Right hindlimb (tissue), 1 donor: ENCODE measurements at places on chromosomes 11 and 22.

GRCh38 chr22:26894766-26895485, 237.5 kb downstream of the MIAT start:
- DNase-seq: no peak

- no peak for DNase-seq
These were observed 70.4 kb downstream of the GGTLC2 start for GRCh38 chr22:22714600-22715335.

GRCh38 chr11:44319170-44319551, 9.2 kb upstream of the ALX4 start:
- no peak for DNase-seq

- DNase-seq: no peak
These were observed 1786.5 kb upstream of the RAG2 start for GRCh38 chr11:38384568-38384967.

DNA sequence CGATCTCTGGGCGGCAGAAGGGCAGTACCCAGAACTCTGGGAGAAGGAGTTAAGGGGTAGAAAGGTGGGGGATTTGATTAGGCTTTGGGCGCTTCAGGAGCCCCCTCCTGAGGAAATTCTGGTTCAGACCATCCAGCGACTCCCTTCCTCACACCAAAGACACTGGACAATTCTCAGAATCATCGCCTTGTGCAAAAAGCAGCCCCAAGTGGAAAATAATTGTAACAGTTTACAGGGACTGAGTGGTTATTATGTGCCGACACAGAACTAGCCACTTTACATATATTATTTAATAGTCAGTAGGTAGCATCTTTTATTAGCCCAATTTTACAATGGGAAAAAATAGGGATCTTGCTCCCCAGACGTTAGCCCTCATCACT, 662 bp upstream of the TRIM3 start:
- DNase-seq: no peak

DNA sequence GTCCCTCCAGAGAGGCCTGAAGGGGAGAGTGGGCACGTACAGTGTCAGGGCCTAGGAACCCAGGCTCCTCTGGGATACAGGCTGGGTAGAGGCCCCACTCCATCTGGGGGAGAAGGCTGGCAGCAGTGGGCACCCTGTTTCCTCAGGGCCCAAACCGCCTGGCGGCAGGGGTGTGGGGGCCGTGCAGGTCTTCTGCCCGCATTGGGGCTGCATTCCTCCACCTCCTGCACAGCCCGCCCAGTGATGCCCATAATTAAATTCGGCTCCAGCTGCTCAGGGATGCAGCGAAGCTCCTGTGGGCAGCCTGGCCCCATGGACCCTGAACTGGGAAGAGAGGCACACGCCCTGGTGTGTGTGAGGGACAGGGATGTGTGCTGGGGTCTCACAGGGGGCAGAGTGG, 35.4 kb downstream of the KCNQ1OT1 start:
- DNase-seq: no peak

DNA sequence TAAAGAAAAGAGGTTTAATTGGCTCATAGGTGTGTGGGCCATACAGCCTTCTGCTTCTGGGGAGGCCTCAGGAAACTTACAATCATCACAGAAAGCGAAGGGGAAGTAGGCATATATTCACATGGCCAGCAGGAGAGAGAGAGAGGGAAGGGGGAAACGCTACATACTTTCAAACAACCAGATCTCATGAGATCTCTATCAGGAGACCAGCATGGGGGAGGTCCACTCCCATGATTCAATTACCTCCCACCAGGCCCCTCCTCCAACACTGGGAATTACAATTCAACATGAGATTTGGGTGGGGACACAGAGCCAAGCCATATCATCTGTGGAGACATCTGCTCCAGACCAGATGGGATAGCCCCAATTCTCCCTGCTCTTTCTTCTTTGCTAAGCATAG, 866.0 kb downstream of the BRD1 start:
- no peak for DNase-seq

DNA sequence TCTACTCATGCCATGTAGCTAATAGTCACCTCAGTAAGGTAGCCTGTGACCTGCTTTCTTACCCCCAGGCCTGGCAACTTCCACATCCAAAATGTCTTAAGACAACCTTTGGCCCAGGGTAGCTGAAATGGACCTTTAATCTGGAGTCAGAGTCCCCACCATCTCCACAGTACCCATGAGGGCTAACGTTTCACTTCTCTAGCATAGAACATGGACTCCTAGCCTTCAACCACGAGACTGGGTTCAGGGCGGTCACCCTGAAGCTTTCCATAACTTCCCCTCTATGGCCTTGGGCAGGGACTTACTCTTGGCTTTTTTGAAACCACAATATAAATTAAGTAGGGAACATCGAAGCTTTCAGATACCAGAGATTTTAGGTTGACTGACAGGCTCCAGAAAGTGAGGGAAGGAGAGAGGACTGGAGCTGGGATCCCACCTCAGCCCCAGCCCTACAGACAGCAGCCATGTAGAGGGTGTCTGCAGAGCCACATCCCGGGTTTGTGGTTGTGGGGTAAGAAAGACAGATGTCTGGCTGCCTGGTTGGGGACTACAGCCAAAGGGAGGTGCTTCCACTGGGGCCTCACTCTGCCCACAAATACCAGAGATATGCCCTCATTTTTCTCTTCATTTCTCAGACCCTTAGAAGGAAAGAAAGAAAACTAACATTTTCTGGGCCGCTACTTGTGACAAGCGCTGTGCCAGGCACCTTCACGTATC, 2.6 kb downstream of the TBC1D10A start:
- no peak for DNase-seq

DNA sequence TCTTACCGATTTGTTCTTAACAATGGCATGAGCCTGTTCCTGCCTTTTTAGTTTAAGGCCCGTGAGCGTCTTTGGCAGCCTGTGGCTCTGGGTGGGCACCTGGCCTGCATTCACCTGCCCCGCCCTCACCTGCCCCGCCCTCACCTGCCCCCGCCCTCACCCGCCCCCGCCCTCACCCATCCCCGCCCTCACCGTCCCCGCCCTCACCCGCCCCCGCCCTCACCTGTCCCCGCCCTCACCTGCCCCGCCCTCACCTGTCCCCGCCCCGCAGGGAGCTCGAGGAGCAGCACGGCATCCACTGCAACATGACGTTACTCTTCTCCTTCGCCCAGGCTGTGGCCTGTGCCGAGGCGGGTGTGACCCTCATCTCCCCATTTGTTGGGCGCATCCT, 14.2 kb downstream of the GATD1 start:
- no peak for DNase-seq

DNA sequence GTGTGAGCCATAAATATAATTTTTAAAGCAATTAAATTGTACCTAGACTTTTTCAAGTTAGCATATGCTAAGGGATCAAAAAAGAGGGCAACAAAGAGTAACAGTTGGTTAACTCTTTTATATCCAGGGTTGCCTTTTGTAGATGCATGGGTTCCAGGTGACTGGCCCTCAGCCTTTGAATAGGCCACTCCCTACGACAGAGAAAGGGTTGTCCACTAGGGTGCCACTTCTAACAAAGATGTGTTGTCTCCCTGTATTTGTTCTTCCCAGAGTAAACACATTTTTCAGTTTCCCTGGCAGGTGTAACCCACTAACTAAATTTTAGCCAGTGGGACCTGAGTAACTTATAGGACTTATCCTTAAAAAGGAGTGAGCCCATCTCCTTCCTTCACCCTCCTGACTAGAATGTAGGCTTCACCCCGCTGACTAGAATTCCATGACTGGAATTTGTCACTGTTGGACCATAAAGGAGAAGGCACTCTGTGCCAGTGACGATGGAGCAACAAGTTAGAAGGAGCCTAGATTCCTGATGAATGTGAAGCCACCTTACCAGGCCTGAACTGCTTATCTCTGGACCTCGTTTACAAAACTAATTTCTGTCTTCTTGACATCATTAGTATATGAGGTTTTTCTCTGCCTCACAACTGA, 16.6 kb downstream of the TUG1 start:
- no peak for DNase-seq

DNA sequence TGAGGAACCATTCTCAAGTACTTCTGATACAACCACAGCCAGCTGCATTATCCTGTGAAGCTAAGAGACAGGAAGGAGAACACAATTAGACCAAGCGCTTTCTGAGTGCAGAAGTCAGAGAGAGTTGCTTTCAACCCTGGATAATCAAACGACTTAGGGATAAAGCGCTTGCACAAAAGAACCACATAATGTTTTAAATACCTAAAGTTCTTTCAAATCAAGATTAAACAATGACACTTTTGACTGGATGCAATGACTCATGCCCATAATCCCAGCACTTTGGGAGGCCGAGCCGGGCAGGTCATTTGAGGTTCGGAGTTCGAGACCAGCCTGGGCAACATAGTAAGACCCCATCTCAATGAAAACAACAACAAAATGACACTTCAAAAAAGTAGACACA, 145.1 kb downstream of the SWAP70 start:
- DNase-seq: no peak

DNA sequence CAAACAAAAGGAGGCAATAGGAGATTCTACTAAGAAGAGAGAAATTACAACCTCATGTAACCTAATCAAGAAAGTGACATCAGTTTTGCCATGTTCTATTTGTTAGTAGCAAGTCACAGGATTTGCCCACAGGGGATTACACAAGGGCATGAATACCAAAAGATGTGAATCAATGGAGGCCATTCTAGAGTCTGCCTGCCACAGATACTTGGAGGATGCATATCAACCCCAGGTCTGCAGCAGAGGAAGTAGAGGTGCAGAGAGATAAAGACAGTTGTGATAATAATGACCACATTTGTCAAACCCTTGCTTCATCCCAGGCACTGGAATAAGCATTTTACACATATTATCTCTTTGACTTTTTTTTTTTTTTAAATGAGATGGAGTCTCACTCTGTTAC, 2.4 kb upstream of the ASCC2 start:
- DNase-seq: no peak

DNA sequence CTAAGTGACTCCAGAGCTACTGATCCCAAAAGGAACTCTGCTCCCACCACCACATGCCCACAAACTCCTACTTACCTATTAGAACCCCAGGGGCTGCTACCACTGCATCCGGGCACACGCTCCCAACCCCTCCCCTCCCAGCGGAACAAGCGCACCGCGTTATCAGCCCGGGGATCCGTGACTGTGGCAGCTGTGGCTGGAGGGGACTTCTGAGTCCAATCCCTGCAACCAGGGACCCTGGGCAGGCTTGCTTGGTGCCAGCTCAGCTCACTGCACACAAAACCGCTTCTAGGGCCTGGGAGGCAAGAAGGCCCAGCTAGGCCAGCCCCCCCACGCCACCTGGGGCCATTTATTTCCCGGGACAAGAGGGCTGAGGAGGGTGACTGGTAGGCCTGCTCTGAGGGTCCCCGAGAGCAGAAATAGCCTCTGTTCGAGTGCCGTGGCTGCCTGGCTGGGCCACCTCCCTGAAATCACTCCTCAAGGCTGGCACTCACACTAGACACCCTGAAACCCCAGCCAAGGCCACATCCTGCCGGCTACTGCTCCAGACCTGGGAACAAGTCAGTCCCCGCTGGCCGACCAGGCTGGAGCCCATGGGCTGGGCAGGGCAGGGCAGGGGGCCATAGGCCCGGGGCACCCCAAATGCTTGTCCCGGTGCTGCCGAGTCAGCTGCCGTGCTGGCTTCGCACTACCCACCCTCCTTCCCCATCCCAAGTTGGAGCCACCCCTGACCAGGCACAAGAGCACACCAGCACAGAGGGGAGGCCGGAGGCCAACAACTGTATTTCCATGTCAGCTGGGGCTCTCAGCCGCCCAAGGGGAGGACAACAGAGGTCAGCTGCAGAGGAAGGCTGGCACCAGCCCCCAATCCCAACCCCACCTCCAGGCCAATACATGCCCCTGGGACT, 1.9 kb upstream of the IFITM10 start:
- peak; percentile 15 for DNase-seq

DNA sequence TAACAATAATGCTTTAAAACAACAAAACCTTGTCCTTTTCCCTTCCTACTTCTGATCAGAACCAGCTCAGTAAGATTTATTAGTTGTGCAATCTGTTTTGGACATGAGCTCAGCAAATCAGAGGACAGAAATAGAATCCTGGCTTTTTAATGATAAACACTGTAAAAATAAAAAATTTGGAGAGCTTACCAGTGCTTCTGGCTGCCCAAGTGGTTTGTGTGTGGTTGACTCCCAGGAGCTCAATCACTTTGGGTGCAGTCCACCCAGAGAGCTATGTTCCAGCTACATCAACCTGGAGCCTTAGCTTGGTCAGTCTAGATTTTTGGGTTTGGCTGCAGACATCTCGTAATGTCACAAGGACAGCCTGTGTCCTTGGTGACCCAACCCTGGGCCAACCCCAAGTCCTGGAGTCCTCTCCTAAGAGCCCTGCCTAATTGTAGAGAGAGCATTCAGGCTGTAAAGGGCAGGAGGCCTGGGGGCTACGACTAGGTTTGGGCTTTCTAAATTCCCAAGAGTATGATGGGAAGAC, 28.5 kb downstream of the CD44 start:
- DNase-seq: no peak

DNA sequence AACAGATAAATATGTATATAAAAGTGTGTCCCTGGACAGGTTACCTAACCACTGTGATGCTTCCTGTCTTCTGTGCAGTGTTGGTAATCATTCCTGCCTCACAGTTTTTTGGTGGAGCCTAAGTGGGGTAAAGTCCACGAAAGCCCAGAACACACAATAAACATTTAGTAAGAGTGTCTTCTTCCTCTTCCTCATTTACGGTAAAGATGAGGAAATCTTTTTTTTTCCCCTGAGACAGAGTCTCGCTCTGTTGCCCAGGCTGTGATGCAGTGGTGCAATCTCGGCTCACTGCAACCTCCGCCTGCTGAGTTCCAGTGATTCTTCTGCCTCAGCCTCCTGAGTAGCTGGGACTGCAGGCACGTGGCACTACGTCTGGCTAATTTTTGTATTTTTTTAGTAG, 117.1 kb downstream of the LDLRAD3 start:
- no peak for DNase-seq

GRCh38 chr11:77413850-77414460, 59.9 kb downstream of the PAK1 start:
- no peak for DNase-seq

- no peak for DNase-seq
These were observed 88.1 kb downstream of the RRAS2 start for GRCh38 chr11:14270690-14271542.

GRCh38 chr11:65894034-65894591, 3.6 kb downstream of the CCDC85B start:
- peak; percentile 19 for DNase-seq

- DNase-seq: no peak
These were observed 91.8 kb downstream of the TBC1D22A start for GRCh38 chr22:46854125-46854870.
